ENCODE measurements at places on chromosomes 4 and X. TPM values are rescaled to one million over a fixed set of nuclear protein-coding genes. Genes with fewer than 3 reads are reported as not detected.

GRCh38 chr4:75718529-75718928, 5.8 kb upstream of the USO1 start:
- DNase-seq: peak; percentile 44

- DNase-seq: peak; percentile 39
Observed at GRCh38 chr4:77881460-77882295, 19.0 kb downstream of the MRPL1 start.

GRCh38 chr4:43690116-43690515, 758.5 kb downstream of the KCTD8 start:
- DNase-seq: peak; percentile 54

GRCh38 chr4:100582146-100582545, 64.3 kb upstream of the EMCN start:
- DNase-seq: no peak

DNA sequence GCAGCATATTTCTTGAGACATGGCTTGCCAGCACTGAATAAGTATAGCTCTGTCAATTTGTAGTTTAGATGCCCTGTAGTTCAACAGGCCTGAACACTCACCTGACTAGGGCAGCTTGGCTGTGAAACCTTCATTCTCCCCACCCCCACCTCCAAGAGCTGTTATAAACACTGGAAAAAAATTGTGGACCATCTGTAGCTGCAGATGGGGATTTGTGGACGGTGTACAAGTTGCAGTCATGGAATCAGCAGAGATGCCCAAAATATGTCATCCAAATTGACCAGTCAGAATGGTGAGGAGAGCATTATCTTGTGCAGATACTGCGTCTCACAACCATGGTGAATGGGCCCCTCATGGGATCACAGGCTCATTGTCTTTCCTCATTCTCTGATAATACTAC, 76.2 kb upstream of the PAQR3 start:
- no peak for DNase-seq

- DNase-seq: no peak
Observed at GRCh38 chr4:15799701-15800100, 21.6 kb downstream of the CD38 start.

DNA sequence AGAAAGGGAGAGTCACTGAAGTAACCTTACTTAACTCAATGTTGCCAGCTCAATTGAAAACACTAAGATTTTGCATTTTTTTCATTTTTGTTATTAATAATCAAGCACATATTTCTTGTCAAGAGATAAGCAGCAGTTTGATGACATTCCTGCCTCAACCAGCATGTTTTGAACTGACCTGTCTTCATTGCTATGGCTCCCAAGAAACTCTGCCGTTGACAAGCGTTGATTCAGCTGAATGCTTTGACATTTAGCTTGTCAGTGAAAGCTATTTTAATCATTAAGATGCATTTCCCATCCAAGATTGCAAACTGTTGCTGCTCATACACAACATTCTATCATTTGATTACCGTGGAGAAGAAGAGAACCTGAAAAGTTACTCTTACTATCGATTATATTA, 5.9 kb downstream of the NAA11 start:
- DNase-seq: no peak

- DNase-seq: no peak
Observed at GRCh38 chrX:10011991-10012390, 44.8 kb downstream of the CLDN34 start.

DNA sequence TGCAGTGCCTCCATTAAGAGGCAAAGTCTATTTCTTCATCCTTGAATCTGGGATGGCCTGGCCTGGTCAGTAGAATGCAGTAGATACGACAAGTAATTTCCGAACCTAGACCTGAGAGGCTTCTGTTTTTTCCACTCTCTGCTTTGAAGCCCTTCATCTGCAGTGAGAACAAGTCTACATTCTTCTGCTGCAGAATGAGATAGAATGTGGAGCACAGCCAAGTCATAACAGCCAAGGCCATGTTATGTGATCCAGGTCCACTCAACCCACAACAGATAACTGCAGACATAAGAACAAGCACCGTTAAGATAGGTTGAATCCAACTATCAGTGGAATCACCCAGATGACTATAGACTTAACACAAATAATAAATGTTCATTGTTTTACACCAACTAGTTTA, 1297.7 kb downstream of the C4orf33 start:
- peak; percentile 10 for DNase-seq

GRCh38 chrX:28549838-28550237, 37.4 kb upstream of the IL1RAPL1 start:
- no peak for DNase-seq

- DNase-seq: peak; percentile 16
Observed at GRCh38 chr4:37639551-37640285, 46.5 kb downstream of the RELL1 start.

- peak; percentile 88 for DNase-seq
Observed at GRCh38 chrX:150429594-150429993, 66.5 kb downstream of the MAMLD1 start.

Gene FREM3
- polyA plus RNA-seq: not detected

Gene FAM241A
- polyA plus RNA-seq: 1.7 TPM

Gene FRMD7
- 0.10 TPM for polyA plus RNA-seq

Gene SYTL5
- 0.27 TPM for polyA plus RNA-seq

Gene PDZD4
- 0.01 TPM for polyA plus RNA-seq

Gene FGA
- polyA plus RNA-seq: not detected

Gene GAGE12E
- not detected for polyA plus RNA-seq
